ENCODE measurements at places on chromosomes 2 and 18. TPM values are rescaled to one million over a fixed set of nuclear protein-coding genes. Genes with fewer than 3 reads are reported as not detected.

- no peak for DNase-seq
Observed at GRCh38 chr2:45664635-45665261, 13.3 kb downstream of the PRKCE start.

DNA sequence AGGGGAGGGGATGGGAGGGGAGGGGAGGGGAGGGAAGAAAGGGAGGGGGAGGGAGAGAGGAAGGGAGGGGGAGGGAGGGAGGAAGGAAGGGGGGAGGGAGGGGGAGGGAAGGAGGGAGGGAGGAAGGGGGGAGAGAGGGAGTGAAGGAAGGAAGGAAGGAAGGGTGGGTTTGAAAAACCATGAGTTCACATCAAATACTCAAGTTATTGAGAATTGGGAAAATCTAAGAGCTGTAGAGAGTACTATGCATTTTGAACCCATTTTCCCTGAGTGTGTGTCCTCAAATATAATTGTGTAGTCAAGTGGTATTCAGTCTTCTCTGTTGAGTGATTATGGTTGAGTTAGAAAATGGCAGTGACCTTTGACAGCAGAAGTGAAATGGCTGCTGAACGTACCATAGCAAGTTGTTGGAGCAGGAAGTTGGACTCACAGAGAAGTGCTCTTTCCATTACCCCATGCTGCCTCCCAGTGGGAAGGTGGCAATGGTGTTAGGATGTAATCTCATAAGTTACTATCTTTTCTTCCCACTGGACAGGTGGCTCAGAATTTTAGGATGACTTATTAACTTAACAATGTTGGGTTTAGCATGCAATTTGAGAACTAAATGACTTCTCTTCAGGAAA lies 214.6 kb downstream of the SETBP1 start:
- no peak for DNase-seq

DNA sequence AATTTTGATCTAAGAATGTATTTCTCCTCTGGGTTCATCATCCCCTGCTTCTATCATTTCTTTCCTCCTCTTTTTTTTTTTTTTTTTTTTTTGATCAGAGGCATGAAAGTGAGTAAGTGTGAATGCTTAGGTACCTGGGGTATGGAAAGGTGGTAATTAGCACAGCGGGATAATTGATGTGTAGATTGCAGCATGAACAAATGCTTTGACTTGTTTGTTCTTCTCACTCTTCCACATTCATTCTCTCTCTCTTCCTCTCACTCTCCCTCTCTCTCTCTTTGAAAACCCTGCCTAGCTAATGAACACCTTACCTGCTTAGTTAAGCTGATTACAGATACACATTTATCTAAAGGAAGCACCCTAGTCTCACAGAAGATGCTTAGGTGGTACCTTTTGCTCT lies 74.7 kb downstream of the ZEB2 start:
- no peak for DNase-seq

- DNase-seq = no peak
Observed at GRCh38 chr2:16129716-16130540, 189.6 kb downstream of the MYCN start.

DNA sequence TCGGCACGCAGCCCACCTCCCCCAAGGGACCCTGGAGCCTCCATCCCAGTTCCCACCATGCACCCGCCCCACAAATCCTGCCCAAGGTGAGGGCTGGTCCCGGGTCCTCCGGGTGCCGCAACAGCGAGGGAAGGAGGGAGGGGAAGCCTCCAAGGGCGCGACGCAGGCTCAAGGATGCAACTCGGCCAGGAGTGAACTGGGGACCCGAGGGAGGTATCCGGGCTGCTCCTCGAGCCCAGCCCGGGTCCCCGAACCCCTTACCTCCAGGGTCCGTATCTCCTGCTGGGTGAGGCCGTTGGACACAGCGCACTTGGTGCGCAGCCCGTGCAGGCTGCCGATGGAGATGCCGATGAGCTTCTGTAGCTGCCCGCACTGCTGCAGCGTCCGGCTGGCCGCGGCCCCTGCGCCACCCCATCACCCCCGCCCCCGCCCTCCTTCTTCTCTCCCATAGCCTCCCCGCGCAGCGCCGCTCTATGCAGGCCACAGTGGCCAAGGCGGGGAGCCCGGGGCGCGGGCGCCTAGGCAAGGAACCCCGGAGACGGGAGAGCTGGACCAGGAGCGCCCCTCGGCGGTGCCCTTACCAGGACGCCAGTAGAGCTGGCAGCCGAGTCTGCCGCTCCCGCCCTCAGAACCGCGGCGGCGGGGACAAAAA lies 124.1 kb downstream of the ANKRD30BL start:
- peak; percentile 64 for DNase-seq

GRCh38 chr2:49845671-49846070 lies 691.4 kb upstream of the FSHR start:
- DNase-seq = no peak

DSG4 gene
- not detected for total RNA-seq
